D721Med (cell line): ENCODE measurements at places on chromosomes 12 and 14.

- DNase-seq: no peak
Measured at GRCh38 chr12:104720339-104721038, 237.6 kb downstream of the SLC41A2 start.

- no peak for DNase-seq
Measured at GRCh38 chr12:68239309-68239982, 13.8 kb upstream of the IL26 start.

- no peak for DNase-seq
Measured at GRCh38 chr12:132219323-132219722, 75.1 kb downstream of the NOC4L start.

DNA sequence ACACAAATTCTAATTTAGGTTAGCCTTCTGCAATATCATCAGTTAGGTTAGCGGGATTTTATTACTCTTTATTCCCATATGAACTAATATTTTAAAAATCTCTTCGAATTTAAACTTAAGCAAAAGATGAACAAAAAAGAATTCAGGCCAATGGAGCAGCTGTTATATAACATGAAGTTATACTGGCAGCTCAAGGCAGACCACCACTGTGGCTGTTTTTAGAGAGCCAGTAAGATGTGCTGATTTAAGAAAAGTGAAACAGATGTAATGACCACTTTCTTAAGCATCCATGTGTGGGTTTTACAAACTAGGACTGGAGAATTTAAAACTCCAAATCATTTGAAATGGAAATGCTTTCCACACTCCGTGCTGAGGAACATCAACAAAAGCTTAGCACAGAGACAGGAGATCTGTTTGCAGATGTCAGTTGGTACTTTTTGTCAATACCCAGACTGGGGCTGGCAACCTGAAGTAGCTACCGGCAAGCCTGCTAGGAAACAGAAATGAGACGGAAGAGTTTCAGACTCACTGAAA, 164.9 kb downstream of the TTC7B start:
- DNase-seq: no peak

- no peak for DNase-seq
Measured at GRCh38 chr12:19404242-19404880, 34.9 kb upstream of the AEBP2 start.
